Amygdala (tissue), 56 donors: ENCODE measurements at places on chromosomes 3 and 15.

- no peak for DNase-seq
These were observed 90.9 kb downstream of the RAP2B start for GRCh38 chr3:153252963-153253362.

- DNase-seq, result no peak
These were observed 224.3 kb upstream of the SOX2 start for GRCh38 chr3:181487236-181487978.

DNA sequence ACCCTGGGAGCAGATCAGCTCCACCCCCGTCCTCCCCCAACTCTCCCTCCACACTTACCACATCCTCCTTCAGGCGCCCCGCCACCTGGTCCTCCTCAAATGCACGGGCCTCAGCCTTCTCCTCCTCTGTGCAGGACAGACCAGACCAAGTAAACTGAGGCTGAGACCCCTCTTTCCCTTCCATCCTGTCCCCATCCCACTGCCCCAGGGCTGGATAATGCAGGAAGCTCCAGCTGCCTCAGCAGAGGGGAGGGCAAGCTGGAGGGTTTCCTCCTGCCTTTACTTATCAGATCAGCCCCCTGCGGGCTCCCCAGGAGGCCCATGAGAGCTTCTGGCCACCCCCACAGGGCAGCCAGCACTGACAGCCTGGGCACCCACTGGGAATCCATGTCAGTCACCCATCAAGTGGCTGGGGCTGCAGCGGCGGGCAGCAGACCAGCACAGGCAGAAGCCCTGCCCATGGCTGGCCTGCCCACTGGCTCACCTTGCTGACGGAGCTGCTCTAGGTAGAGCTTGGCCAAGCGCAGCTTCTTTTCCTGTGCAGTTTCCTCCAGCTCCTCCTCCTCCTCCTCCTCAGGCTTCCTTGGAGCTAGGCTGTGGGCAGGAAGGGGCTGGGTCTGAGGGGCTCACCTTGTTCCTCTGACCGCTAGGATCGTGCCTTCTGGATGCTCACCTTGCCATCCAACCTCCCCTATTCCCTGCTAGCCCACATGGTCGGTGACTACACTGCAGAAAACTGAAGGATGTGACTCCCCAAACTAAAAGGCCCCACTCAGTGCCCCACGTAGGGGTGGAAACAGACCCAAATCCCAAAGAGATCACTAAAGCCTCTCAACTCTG is 3.9 kb downstream of the RRP9 start:
- DNase-seq, result no peak

- DNase-seq, result no peak
These were observed 206.9 kb upstream of the TRIM42 start for GRCh38 chr3:140470962-140471361.

GRCh38 chr15:33825453-33825852 is 142.8 kb upstream of the CHRM5 start:
- DNase-seq, result no peak
